ENCODE measurements at places on chromosomes 7 and 10. TPM values are rescaled to one million over a fixed set of nuclear protein-coding genes. Genes with fewer than 3 reads are reported as not detected.
A peak's percentile ranks its signal among the peaks of the same experiment; 100 is the strongest.

Gene DLX5
- total RNA-seq, result 33.4 TPM

Gene OR2A1
- 0.27 TPM for total RNA-seq

Gene SLC26A3
- not detected for total RNA-seq

Gene PDE1C
- 0.94 TPM for total RNA-seq

DNA sequence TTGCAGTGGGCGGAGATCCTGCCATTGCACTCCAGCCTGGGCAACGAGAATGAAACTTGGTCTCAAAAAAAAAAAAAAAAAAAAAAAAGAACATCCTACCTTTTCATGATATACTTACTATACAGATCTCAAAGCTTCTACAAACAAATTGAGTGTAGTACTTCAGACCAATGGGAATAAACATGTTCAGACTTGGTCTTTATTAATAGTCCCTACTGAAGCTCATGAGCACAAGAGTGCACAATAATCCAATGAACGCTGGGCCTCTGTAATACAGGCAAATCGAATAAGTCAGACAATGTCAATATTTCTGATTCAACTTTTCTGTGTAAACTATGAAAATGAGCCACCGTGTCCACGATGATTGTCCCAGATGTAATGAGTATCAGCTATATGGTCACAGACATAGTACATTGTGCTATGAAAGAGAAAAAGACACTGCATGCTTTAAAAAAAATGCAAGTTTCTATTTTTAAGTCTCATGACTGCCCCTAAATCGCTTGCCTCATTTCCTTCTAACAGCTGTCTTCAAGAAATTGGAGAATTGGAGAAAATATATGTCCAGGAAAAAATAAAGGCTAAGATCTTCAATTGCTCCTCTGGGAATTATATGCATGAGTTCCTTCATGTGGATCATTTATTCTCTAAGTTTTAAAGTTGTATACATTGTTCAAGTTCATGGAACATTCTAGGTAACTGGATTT is 64.0 kb upstream of the CTTNBP2 start:
- no peak for DNase-seq

GRCh38 chr10:90930971-90931871 is 10.3 kb upstream of the ANKRD1 start:
- peak; percentile 30 for DNase-seq

DNA sequence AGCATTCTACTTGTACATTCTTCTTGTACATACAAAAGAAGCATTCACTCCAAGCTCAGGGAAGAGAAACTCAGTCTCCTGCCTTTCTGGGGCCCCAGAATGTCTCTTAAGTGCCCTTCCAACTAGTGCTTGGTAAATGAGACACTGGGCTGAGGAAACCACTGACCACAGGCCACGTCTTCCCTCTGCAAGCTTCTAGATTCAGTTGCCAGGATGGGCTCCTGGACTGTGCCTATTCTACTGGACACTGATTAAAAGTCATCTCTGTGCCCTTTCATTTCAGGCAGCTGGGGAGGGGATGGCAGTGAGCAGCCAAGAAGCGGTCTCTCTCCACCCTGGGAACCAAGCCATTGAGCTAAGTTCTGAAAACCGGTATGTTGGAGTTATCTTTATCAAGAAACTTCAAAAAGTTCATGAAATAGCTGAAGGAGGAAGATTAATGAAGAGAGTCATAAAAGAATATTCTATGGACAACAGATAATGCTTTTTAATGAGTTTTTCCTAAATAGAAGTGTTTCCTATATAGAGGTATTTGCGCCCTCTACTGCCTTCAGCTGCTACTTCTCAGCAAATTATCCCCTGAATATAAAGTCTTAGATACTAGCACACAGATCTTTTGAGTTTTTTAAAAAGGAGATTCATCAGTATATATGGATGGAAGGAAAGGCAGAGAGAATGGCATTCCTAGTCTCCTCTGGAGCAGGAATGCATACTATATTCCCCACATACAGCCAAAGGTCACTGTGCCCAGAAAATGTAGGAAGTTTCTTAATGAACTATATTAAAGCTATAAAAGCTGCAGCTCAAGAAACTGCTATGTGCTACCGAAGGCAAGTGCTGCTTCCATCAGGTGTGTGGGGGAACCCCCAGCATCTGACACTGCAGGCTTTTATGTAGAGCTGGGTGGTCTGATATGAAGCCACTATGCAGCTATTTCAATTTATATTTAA is 8.4 kb upstream of the IFIT1B start:
- no peak for DNase-seq

DNA sequence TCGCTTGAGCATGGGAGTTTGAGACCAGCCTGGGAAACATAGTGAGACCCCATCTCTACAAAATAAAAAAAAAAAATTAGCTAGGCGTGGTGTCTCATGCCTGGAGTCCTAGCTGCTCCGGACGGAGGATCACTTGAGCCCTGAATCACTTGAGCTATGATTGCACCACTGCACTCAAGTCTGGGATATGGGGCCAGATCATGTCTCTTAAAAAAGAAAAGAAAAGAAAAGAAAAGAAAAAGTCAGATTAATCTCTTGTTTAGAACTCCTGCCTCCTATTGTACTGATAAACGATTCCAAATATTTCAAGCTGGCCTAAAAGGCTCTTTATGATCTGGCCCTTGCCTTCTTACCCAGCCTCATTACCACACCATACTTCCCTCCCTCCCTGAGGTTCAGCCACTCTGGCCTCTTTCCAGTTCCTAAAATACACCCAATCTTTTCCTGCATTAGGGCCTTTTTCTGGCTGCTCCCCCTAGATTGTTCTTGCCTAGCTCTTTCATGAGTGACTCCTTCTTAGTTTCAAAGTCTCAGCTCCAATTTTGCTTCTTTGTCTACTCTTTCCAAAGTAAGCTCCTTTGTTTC is 41.7 kb downstream of the VCL start:
- DNase-seq, result no peak

DNA sequence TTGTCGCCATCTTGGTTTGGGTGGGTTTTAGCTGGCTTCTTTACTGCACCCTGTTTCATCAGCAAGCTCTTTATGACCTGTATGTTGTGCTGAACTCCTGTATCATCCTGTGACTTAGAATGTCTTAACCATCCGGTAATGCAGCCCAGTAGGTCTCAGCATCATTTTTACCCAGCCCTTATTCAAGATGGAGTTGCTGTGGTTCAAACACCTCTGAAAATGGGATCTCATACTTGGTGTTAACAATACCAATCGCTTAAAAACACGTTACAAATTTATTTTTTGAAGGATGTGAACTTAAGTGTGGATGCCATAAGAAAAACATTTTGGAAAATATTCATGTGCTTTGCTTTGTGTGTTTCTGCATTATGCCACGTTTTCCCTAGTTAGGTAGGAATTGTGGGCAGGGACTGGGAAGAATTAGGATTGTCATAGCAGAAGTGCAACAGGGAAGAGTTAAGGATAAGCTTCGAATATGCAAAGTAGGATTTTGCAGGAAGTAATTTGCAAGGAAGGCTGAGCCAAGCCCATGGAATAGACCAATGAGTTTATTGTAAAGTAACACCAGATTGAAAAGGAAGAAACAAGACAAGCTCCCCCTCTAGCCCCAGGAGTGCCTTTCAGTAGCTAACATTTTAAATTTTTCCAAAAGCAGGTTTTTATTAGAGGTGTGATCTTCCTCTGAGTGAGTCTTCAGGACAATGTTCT is 56.4 kb downstream of the PRR15 start:
- no peak for DNase-seq

DNA sequence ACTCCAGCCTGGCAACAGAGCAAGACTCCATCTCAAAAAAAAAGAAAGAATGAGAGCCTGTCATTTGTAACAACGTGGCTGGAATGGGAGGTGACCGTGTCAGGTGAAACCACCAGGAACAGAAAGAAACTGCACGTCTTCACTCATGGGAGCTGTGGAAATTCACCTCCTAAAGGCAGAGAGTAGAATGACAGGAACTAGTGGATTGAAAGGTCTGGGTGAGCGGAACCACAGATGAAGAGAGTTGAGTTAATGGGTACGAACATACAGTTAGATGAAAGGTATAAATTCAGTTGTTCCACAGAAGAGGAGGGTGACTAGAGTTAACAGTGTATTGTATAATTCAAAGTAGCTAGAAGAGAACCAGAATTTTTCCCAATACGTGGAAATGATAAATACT is 78.6 kb downstream of the MAD1L1 start:
- DNase-seq, result no peak

- DNase-seq, result no peak
Measured at GRCh38 chr7:5470816-5471215, 47.2 kb upstream of the TNRC18 start.

All from mesothelial cell of epicardium (in vitro differentiated cells).